ENCODE measurements at places on chromosomes 1 and 21. TPM values are rescaled to one million over a fixed set of nuclear protein-coding genes. Genes with fewer than 3 reads are reported as not detected.

LCE1E gene
- total RNA-seq = not detected

MED8 gene
- 36.9 TPM for total RNA-seq

GRCh38 chr21:19603011-19603593, 1199.5 kb upstream of the TMPRSS15 start:
- H3K27ac ChIP-seq = no peak overlapping the region
- no peaks in the 10 kb centered on the region for H3K4me1 ChIP-seq
- no peaks in the 10 kb centered on the region for H3K27me3 ChIP-seq
- H3K4me3 ChIP-seq = no peak overlapping the region

DHRS3 gene
- total RNA-seq = 178 TPM

- no peak overlapping the region for H3K4me3 ChIP-seq
- no peak overlapping the region for H3K27ac ChIP-seq
- H3K36me3 ChIP-seq = no peaks in the 10 kb centered on the region
- no peaks in the 10 kb centered on the region for H3K27me3 ChIP-seq
- no peak for DNase-seq
- H3K4me1 ChIP-seq = no peaks in the 10 kb centered on the region
These were observed 14.0 kb upstream of the NCF2 start for GRCh38 chr1:183604038-183604808.

DNA sequence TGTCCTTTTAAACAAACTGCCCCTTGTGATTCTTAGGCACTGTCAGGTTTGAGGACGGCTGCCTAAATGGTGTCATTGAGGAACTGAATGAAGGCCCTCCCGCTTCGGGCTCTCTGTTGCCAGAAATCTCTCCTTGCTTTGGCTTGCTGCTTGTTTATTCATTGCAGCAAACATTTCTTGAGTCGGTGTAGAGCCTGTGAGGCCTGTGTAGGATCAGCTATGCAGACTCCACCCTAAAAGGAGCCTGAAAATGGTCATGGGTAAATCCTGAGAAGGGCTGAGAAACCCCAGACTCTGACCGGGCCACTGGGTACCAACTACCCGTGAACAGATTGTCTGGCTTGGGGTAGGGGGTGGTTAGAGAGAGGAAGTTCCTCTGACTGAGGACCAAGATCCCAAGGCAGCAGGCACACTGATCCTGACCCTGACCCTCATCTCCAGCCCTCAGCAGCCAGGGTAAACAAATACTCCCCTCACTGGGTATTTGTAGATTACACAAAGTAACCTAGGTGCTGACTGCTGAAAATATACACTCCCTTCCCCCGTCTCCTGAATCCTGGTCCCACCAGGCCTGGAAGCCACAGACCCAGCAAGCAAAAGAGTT, 3.1 kb downstream of the IL6R start:
- peak overlapping the region; percentile 98 for H3K27ac ChIP-seq
- DNase-seq = peak; percentile 59
- no peaks in the 10 kb centered on the region for H3K4me1 ChIP-seq
- H3K27me3 ChIP-seq = no peaks in the 10 kb centered on the region
- no peak overlapping the region for H3K4me3 ChIP-seq
- no peaks in the 10 kb centered on the region for H3K36me3 ChIP-seq

LAMC1 gene
- 141 TPM for total RNA-seq

- no peak overlapping the region for H3K4me3 ChIP-seq
- no peaks in the 10 kb centered on the region for H3K27me3 ChIP-seq
- H3K36me3 ChIP-seq = no peaks in the 10 kb centered on the region
- no peak overlapping the region for H3K27ac ChIP-seq
- DNase-seq = no peak
- H3K4me1 ChIP-seq = no peaks in the 10 kb centered on the region
These were observed 653.6 kb upstream of the ADGRL4 start for GRCh38 chr1:79660129-79660528.

THEM5 gene
- not detected for total RNA-seq

SPRR2F gene
- 2.2 TPM for total RNA-seq

- no peaks in the 10 kb centered on the region for H3K36me3 ChIP-seq
- H3K27ac ChIP-seq = no peak overlapping the region
- DNase-seq = no peak
- no peaks in the 10 kb centered on the region for H3K27me3 ChIP-seq
- peaks cover 7% of the 10 kb centered on the region for H3K4me1 ChIP-seq
These were observed 4.3 kb downstream of the GAS5 start for GRCh38 chr1:173863224-173864161.

AVPR1B gene
- total RNA-seq = not detected

DNA sequence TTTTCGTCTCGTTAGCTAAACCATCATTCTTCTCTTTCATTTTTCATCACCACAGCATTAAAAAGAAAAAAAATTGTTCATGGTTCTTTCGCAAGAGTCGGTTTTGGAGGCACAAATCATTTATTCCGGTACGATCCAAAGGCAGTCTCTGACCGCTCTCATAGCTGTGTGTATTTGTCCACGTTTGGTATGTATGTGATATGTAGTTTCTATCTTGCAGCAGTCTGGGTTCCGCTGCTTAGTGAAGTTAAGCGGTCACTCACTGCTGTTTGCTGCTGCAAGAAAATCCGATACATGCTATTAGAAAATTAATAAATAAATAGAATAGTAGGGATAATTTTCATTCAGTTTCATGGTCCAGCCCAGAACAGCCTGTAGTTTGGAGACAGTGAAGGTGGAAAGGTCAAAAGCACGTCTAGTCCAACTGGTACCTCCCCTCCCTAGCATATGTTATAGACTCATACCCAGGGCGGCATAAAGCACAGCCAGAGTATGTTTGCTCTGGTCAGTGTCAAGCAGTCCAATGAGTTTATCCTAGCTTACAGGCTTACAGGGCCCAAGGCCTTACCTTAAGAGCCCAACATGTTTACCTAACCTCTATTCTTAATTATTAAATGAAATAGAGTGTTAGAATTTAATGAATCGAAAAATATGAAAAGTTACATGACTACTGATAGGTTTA, 2.5 kb downstream of the FMN2 start:
- H3K27ac ChIP-seq = no peak overlapping the region
- no peak overlapping the region for H3K4me3 ChIP-seq
- H3K27me3 ChIP-seq = peaks cover 12% of the 10 kb centered on the region
- no peaks in the 10 kb centered on the region for H3K36me3 ChIP-seq

DNA sequence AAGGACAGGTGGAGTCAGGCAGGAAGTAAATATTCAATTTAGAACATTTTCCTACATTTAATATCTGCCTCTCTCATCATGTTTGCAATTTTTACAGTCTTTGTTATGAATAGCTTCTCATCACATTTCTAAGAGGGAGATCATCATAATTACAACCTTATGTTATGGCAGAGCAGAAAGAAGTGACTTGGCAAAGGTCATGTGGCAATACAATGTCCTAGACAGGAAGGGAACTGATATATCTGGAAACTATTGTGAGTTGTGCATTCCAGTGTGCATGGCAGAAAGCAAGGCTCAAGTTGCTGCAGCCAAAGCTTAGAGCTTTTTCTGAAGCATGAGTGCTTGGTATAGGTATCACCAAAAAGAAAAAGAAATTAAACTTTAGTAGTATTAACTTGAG, 43.8 kb upstream of the PRRX1 start:
- H3K4me1 ChIP-seq = no peaks in the 10 kb centered on the region
- H3K4me3 ChIP-seq = no peak overlapping the region
- no peaks in the 10 kb centered on the region for H3K27me3 ChIP-seq

DNA sequence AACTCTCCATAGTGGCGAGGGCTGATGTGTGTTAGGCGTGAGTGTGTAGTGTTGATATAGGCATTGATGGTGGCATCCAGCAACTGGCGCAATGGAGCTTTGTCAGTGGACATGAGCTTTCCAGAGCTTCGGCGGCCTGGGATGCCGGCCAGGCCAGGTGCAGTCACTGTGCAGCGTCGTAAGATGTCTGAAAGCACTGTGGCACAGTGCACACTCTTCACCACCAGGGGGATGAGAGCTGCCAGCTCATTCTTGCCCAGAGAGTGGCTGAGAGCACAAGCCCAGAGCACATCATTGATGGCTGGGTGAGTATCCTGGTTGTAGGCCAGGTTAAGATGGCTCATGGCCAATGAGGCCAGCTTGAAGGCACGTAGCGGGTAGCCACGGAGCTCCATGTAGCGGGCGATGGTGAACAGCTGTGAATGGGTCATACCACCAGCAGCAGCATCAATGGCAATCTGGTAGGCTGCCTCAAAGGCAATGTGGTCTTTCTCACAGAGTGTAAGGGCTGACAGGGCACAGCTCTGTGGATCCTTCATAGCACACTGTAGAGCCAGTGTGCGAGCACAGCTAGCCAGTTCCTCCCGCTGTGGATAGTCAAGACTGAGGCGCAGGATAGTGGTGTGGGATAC, 6.7 kb downstream of the UROD start:
- H3K4me1 ChIP-seq = no peaks in the 10 kb centered on the region
- DNase-seq = peak; percentile 67
- H3K27ac ChIP-seq = no peak overlapping the region
- no peaks in the 10 kb centered on the region for H3K27me3 ChIP-seq

DNA sequence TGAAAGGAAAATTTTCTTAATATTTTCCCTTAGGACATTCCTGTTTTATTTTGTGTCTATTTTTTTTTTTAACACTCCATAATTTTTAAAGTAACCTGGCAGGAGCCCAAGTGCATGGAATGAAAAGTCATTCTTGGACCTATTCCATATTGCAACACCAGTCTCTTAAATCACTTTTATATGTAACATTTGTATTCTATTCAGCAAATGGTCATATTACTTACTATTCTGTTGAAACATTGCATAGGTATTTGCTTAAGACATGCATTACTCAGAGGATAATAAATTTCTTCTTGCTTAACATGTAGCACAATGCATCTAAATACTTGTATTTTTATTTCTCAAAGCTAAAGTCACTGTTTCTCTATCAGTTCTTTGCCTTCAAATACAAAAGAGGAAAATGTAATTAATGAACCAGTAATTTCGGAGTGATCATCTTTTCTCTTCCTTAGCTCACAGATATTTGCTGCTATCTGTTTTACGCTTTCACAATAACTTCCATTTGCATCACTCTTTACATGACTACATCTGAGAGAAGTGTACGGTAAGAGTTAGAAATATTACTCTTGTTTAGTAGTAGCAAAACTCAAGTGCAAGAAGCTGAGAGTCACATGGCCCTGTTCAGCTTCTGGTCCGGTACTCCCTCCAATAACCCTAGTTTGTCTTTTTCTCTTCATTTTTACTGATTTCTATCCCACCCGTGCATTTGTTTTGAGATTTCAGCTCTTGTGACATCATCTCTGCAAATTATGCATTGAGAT, 394.8 kb downstream of the USP25 start:
- no peak for DNase-seq
- H3K27me3 ChIP-seq = no peaks in the 10 kb centered on the region
- H3K4me3 ChIP-seq = no peak overlapping the region
- peak overlapping the region; percentile 48 for H3K27ac ChIP-seq

GRCh38 chr21:34546542-34546941, 34.5 kb upstream of the KCNE1 start:
- no peaks in the 10 kb centered on the region for H3K27me3 ChIP-seq
- DNase-seq = no peak
- no peak overlapping the region for H3K27ac ChIP-seq

PDPN gene
- 19.5 TPM for total RNA-seq

IFI6 gene
- 274 TPM for total RNA-seq

DNA sequence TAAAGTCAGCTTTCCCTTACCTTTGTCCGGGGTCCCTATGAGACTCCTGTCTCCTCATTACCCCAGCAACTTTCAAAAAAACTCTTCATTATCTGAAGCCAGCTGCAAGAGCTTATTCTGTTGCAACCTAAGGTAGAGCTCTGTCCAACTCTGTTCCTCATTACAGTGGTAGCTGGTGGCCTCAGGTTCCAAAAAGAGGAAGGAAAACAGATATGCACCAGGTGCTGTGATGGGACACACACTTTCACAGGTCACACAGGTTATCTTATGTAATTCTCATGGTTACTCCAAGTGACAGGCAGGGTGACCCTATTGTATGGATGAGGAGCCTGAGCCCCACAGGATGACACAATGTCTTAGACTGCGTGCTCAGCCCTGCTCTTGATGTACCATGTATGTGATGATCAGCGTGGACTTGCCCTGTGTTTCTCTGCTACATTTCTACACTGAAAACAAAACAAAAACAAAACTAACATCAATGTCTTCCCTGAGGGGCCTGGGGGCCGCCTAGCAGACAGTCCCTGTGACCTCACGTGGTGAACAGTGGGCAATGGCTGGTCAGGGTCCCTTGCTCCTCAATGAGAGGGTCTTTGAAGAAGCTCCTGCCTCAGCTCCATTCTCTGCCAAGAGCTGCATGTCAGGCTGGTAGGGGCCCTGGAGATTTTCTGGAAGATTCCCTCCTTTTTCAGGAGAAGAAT, 9.7 kb upstream of the TENT5C start:
- H3K4me1 ChIP-seq = peaks cover 3% of the 10 kb centered on the region

GRCh38 chr1:79899914-79900313, 893.4 kb upstream of the ADGRL4 start:
- no peak for DNase-seq
- H3K4me3 ChIP-seq = no peak overlapping the region
- no peaks in the 10 kb centered on the region for H3K36me3 ChIP-seq
- no peak overlapping the region for H3K27ac ChIP-seq

PYHIN1 gene
- 0.51 TPM for total RNA-seq

GRCh38 chr1:180217006-180217405, 13.1 kb upstream of the LHX4 start:
- H3K4me3 ChIP-seq = no peak overlapping the region
- H3K27me3 ChIP-seq = no peaks in the 10 kb centered on the region
- no peaks in the 10 kb centered on the region for H3K36me3 ChIP-seq
- no peaks in the 10 kb centered on the region for H3K4me1 ChIP-seq

DNA sequence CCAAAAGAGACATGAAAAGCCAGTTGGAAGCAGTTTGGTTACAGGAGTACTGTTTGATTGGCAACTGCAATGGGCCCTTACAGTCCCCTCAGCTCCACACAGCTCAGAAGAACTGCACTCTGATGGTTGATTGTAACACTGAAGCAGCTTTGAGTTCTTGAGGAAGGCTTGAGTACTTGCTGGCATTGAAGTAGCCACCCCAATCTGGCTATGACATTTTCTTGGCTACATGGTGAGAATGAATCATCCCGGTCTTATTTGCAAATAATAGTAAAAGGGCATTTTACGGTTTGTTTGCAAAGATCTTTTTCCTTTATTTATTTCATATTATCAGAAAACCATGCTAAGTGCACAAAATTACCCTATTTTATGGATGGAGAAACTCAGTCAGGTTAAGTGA, 159.7 kb upstream of the BEND5 start:
- DNase-seq = peak; percentile 7
- no peaks in the 10 kb centered on the region for H3K27me3 ChIP-seq
- H3K4me1 ChIP-seq = no peaks in the 10 kb centered on the region
